ENCODE measurements at places on chromosomes 5 and 9. TPM values are rescaled to one million over a fixed set of nuclear protein-coding genes. Genes with fewer than 3 reads are reported as not detected.

SLC34A1 gene
- not detected for total RNA-seq

MACROH2A1 gene
- total RNA-seq = 194 TPM

PDCD1LG2 gene
- 24.3 TPM for total RNA-seq

SNCB gene
- total RNA-seq = not detected

ALDOB gene
- total RNA-seq = not detected

TNC gene
- 0.07 TPM for total RNA-seq

CCNO gene
- 0.32 TPM for total RNA-seq

RNF180 gene
- total RNA-seq = 5.0 TPM

CBY3 gene
- total RNA-seq = 0.26 TPM

DEPDC1B gene
- total RNA-seq = 22.6 TPM

NR3C1 gene
- 25.0 TPM for total RNA-seq

GAPVD1 gene
- 74.3 TPM for total RNA-seq

PCDHB13 gene
- total RNA-seq = 0.33 TPM

IRX2 gene
- total RNA-seq = not detected

STK10 gene
- total RNA-seq = 33.9 TPM

ZSWIM6 gene
- total RNA-seq = 21.1 TPM

SEC24A gene
- 21.1 TPM for total RNA-seq

ANXA2R gene
- 1.4 TPM for total RNA-seq

BTNL3 gene
- total RNA-seq = not detected

QRFP gene
- total RNA-seq = not detected

TTC23L gene
- total RNA-seq = under 0.01 TPM

CRHBP gene
- total RNA-seq = not detected

N4BP3 gene
- 16.6 TPM for total RNA-seq

TMEFF1 gene
- total RNA-seq = 8.1 TPM

FAM53C gene
- 30.8 TPM for total RNA-seq

CYSRT1 gene
- total RNA-seq = 0.11 TPM

FOXD4 gene
- total RNA-seq = 0.13 TPM

CYSTM1 gene
- total RNA-seq = 19.7 TPM

CA9 gene
- 0.40 TPM for total RNA-seq

ICE1 gene
- total RNA-seq = 33.8 TPM

NFIB gene
- 85.5 TPM for total RNA-seq

LCN9 gene
- total RNA-seq = not detected

PCDH1 gene
- total RNA-seq = 135 TPM

CACFD1 gene
- 6.1 TPM for total RNA-seq
